Erythroblast (primary cell): ENCODE measurements at places on chromosomes 5 and 9.

- DNase-seq = no peak
Measured at GRCh38 chr5:62342476-62342837, 36.5 kb downstream of the KIF2A start.

DNA sequence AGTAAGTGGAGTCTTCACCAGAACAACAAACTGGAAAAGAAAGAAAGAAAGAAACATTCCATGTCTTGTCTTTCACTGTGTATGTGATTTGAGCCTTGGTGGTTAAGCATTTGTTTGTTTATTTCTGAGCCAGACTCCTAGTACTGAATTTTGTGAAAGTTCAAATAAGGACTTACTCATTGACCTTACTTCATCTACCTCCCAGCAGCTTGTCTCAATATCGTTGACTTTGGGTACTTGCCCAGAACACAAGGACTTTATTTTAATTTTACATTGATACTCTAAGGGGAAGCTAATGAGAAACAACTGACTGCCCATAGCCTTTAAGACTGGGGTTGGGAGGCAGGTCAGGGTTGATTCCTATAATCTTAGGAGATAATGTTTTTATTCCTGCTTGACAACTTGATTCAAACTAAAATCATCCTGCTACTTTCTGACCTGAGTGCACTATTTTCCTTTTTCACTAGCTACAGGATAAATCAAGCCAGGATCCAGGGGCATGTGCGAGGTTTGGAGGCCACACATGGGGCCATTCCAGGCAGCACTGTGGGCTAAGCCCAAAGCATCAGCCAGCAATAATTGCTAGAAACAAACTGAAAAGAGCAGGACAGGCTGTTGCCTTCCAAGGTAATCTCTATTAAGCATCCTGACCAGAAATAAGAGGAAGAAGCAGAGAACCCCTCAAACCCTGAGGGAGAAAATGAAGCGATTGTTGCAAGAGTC is 138.9 kb upstream of the RUSC2 start:
- DNase-seq = no peak

DNA sequence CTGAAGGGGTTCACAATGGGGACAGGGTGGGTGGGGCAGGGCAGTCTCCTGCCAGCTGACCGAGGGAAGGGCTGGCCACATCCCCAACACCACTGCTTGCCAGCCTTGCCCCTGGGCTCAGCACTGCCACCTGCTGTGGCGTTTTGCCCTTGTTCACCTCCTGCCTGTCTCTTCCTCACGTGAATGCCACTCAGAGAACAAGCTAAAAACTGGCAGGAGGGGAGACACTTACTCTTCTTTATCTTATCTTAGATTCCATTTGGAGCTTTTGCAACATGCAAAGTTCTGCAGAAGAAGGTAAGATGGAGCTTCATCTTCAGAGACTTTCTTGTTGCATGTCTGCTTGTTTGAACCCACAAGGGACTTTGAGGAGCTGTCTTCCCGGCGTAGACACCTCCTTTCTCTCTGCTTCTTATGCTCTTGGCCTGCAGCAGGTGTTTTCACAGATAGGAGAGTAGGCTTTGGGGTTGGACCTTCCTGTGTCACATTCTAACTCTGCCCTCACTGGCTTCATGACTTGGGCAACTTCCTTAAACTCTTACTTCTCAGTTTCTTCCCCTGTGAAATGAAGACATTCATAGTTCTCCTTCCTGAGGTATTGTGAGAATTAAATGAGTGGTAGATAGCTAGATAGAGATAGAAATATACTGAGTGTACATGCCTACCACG is 4.1 kb downstream of the LRSAM1 start:
- DNase-seq = peak; percentile 93

GRCh38 chr5:172005708-172006320 is 624 bp downstream of the FBXW11 start:
- peak; percentile 77 for DNase-seq

- no peak for DNase-seq
Measured at GRCh38 chr9:127049581-127049980, 72.9 kb downstream of the ANGPTL2 start.

DNA sequence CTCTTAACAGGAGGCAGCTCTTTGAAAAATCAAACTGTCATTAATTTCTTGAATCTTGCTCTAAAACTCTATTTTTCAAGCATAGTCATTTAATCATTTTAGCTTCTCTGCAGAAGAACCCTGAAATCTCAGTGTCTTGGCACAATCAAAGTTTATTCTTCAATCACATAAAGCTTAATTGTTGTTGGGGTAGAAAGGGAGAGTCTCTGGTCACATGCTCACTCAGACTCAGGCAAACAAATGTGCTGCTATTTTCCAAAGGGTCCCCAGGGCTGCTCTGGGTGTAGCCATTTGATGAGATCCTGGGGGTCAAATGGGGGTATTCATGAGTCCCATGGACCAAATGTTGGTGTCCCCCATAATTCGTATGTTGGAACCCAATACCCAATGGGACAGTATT is 114.8 kb downstream of the MSX2 start:
- no peak for DNase-seq

GRCh38 chr9:95249986-95250385 is 67.5 kb downstream of the FANCC start:
- no peak for DNase-seq

- peak; percentile 49 for DNase-seq
Measured at GRCh38 chr5:131277875-131278740, 14.3 kb downstream of the CDC42SE2 start.

- no peak for DNase-seq
Measured at GRCh38 chr9:4182831-4183230, 117.0 kb downstream of the GLIS3 start.

GRCh38 chr5:105922574-105922973 is 1748.2 kb downstream of the EFNA5 start:
- no peak for DNase-seq
